ENCODE measurements at places on chromosomes 11 and 22.
A peak's percentile ranks its signal among the peaks of the same experiment; 100 is the strongest.

DNA sequence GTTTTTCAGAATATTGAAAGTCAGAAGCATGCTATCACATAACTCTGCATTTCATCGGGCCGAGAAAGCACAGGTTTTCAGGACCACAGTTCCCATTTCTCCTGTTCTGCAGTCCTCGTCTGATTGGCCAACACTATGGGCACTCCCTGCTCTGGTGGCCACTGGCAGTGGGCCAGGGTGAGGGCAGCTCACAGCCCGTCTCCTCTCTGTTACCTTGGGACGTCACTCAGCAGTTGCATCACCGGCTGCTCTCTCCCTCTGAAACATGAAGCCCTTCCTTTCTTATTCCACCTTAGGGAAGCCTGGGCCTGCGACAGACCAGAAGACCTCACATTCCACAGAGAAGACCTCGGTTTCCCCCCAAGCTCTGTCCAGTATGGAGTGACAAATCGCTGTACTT is 11.4 kb upstream of the MICAL3 start:
- DNase-seq, result no peak

- DNase-seq, result no peak
Observed at GRCh38 chr11:8201644-8202365, 33.0 kb upstream of the RIC3 start.

DNA sequence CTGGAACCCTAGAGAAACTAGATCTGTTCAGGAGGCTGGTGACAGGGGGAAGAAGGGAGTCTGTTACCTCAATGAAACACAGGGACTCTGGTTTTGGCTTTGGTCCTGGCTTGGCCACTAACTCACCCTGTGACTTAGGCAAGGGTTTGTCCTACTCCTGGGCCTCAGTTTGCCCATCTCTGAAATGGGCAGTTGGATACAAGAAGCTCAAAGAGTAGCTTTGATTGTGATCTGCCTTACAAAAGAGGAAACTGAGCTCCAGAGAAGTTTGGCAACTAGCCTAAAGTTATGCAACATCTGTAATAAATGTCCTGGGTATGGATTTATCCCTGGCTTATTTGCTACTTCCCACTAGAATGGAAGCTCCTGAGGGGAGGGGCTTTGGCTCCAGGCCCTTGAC is 24.0 kb upstream of the LMO1 start:
- DNase-seq, result no peak

DNA sequence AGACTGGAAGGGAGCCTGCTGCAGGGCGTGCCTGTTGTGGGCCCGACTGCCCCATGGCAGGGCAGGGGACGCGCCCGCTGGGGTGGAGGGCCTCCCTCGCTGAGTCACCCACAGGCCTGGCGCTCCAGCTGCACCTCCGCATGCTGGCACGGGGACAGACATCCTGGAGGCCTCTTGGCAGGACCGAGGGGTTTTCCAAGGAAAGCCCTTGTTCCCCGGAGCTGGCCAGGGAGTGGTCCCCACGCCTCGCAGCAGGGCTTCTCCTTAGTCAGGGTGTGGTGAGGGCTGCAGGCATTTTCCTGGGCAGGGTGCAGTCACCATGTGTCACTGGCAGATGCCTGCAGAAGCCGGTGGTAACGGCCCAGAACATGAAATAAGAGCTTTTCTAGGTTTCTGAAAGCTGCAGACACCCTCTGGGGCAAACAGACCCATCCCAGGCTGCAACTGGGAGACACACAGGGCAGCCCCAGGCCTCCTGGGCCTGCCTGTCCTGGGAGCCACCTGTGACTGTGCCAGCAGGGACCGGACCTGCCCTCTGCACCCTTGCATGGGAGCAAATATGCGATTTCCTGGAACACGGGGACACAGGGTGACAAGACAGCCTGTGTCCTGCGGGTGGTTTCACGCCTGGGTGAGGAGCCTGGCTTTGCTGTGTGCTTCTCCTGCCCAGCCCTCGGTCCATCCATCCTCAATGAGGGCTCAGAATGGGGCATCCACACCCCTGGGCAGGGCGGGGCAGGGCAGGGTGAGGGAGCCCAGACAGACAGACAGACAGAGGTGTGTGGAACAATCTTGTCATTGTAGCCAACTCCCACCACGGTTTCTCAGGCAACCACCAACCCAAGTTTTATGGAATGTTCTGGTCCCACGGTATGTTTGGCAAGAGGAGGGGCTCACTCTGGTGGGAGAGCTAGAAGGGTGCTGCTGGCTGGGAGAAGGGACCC is 43.2 kb upstream of the FADD start:
- no peak for DNase-seq

- DNase-seq, result no peak
Observed at GRCh38 chr11:108027057-108027456, 18.4 kb downstream of the CUL5 start.

DNA sequence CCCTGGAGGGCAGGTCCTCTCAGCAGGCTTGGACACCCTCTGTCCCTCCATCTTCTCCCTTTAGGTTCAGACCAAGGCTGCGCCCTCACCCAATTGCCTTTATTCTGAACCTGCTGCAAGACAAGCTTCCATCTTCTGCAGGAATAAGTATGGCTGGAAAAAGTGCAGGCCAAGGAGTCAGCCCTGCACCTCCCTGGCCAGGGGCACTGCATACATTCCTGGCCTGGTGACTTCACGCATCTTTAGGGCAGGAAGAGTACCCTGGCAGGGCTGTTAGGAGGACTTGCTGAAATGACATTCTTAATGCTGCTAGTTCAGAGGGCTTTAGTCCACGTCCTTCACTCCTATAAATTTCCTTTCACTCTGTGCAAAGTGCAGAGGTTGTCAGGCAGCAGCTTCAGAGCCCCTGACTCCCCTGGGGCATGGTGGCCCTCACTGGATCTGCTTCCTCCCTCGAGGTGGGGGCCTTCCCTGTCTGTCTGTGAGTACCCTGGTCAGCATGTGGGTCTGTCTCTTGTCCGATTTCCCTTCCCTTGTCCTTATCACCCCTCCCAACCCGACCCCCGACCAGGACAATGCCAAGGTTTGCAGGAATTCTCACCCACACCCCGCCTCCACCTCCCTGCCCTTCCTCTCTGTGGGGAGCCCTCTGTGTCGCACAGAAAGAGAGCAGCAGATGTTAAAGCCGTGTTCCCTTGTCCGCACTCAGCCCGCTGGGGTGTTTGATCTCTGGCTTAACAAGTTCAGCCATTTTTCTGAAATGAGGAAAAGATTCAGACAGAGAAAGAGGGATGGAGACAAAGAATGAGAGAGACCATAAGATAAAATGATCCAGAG is 124.5 kb upstream of the SYT13 start:
- no peak for DNase-seq

GRCh38 chr22:23925020-23925606 is 30.9 kb downstream of the MIF start:
- DNase-seq, result no peak

DNA sequence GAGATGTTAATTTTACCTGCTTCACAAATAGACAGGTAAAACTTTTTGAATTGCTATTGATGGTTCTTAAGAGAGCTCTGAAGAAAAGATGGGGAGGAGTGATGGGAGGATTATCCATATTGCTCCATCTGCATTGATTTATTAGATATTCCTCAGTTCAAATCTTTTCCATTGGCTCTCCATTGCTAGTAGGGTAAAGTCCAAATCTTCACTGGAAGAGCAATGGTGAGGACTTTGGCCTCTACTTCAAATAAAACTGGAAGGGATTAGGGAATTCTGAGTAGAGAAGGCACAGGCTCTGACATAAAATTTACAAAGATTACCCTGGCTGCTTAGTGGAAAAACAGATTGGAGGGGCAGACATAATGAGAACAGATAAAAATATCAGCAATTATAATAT is 1024.1 kb downstream of the LRRC4C start:
- DNase-seq, result no peak

DNA sequence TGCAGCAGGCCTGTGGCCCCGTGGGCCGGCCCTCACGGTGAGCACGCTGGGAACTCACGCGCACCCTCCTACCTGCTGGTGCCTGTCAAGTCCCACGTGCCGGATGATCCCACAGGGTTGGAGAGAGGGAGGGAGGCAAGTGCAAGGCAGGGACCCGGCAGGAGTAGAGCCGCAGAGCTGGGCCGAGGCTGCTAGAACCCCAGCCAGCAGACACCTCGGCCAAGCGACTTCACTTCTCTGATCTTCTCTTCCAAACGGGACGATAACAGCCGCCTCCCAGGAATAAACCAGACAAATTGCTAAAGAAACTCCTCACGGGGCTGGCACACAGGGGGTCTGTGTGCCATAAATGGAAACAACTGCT is 1232.8 kb downstream of the TBC1D22A start:
- no peak for DNase-seq

- DNase-seq, result no peak
Observed at GRCh38 chr11:6202041-6202440, 3.0 kb downstream of the OR52W1 start.

DNA sequence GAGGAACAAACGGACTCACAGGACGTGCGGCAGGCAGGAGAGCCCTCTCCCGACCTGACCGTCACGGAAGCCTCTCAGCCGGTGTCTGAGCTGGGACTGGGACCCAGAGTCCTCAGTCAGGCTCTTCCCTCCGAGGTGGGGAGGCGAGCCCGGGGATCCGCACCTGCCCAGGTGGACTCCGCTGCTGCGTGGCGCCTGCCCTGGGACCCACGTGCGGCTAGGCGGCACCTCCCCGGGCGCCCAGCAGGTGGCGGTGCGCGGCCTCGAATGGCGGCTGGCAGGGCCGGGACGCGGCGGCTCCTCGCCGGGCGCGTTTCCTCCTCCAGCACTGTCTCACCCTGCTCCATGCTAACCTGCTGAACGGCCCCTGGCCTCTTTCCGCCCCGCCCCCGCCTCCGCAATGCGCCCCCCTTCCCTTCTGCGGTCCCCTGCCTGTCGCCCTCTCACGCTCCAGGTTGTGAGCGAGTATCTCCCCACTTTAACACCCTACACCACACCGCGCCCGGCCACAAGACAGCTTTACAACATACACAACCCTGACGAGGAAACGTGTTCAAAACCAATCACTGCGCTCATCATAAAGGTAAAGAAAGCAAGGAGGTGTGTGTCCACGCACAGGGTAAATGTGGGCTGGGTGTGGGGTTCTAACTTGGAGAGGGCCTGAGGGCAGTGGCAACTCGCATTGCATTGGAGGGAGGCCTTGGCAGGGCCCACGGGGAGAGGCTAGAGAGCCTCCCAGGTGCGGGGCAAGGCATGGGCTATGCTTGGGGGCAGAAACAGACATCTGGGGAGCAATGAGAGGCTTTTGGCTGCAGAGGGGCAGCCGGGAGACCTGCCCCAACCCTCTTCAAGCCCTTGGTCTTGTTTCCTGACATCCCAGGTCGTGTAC is 25.9 kb upstream of the ATXN10 start:
- DNase-seq, result peak; percentile 67

DNA sequence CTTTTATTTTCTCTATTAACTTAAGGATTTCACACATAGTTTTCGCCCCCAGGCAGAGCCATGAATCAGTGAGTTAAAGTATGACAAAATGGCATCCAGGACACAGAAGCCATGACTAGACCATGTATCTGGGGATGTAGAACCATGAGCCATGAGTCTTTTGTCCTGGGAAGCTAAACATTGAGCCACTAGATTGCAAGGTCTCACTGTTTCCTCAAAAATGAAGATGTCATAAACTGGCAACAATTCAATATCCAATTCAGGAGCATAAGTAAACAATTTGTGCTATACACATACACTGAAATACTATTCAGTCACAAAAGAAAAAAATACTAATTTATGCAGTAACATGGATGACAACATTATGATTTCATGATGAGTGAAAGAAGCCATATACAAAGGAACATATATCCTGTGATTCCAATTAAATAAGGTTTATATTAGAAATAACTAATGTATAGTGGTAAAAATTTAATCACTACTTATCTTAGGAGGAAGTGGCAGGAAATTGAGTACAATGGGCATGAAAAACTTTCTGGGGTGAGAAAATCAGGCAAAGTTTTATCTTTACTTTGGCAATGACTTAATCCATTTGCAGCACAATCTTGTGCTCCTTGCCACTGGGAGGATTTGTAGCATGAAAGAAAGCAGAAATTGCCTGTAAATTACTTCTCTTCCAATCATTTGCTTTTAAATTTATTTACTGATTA is 28.5 kb upstream of the CARD16 start:
- no peak for DNase-seq

GRCh38 chr11:126172596-126173038 is 38.8 kb downstream of the RPUSD4 start:
- DNase-seq, result peak; percentile 26

DNA sequence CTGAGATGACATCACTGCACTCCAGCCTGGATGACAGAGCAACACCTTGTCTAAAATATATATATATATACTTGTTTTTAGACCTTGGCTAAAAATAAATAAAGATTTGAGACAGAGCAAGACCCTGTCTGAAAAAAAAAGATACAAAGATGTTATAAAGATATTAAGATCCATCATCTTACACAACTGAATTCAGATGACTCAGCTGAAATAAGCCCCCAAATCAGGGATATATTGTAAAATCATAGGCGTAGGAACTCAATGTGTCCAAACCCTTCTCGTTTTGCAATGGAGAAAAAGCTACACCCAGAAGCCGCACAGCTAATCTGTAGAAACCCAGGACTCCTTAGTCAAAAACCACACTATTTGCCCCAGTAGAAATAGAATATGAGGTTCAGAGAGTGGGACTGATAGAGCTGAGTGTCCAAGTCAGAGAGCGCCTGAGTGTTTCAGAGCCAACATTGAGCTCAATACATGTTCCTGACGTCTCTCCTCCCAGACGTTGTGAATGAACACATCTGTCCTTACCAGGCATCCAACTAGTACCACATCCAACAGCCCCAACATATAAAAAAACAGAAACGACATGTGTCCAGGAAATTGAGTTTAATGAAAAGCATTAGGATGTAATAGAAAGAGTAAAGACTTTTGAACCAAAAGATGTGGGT is 207.9 kb upstream of the BLID start:
- DNase-seq, result no peak

DNA sequence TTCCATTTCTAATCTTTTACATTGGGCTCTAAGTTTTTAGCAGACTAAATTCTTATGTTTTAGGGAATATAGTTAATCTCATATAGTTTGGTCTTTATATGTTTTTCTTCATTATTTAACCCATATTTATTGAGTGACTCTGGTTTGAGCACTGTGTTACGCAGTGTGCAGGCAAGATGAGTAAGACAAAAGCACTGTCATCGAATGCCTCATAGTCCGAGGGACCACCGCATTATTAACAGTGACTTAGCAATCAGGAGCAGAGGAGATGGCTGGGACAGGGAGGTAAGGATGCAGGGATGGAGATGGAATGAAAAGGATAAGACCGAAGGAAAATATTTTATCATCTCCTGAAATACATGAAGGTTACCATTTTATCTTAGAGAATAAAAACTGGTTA is 65.2 kb upstream of the CTSC start:
- DNase-seq, result no peak

DNA sequence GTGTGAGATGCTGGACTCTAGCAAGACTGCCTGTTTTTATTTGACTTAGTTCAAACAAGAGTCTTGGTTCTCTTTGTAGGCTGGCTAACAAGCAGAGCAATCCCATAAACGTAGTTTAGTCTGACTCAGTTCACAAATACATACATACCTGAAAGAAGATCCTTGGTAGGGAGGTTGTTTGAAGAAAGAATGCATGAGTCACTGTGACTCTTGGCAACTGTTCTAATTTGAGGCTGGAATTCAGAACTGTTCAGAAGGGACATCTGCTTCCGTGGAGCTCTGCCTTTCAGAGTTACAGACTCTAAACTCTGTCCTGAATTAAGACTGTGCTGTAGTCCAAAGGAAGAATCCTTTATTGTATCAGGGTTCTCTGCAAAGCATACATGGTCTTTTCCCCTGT is 32.2 kb downstream of the C2CD3 start:
- DNase-seq, result no peak

GRCh38 chr11:64786308-64786707 is 8.0 kb upstream of the SF1 start:
- DNase-seq, result peak; percentile 2

Measured in posterior cingulate gyrus (tissue), 11 donors.